ENCODE measurements at places on chromosomes 11 and 22. TPM values are rescaled to one million over a fixed set of nuclear protein-coding genes. Genes with fewer than 3 reads are reported as not detected.

TEAD1 gene
- total RNA-seq, result not detected

GRCh38 chr11:31814176-31814868 lies 3.2 kb upstream of the PAX6 start:
- no peak overlapping the region for H3K27ac ChIP-seq
- H3K4me3 ChIP-seq, result no peak overlapping the region
- H3K4me1 ChIP-seq, result peaks cover 84% of the 10 kb centered on the region

WBP2NL gene
- total RNA-seq, result 3.6 TPM

DNA sequence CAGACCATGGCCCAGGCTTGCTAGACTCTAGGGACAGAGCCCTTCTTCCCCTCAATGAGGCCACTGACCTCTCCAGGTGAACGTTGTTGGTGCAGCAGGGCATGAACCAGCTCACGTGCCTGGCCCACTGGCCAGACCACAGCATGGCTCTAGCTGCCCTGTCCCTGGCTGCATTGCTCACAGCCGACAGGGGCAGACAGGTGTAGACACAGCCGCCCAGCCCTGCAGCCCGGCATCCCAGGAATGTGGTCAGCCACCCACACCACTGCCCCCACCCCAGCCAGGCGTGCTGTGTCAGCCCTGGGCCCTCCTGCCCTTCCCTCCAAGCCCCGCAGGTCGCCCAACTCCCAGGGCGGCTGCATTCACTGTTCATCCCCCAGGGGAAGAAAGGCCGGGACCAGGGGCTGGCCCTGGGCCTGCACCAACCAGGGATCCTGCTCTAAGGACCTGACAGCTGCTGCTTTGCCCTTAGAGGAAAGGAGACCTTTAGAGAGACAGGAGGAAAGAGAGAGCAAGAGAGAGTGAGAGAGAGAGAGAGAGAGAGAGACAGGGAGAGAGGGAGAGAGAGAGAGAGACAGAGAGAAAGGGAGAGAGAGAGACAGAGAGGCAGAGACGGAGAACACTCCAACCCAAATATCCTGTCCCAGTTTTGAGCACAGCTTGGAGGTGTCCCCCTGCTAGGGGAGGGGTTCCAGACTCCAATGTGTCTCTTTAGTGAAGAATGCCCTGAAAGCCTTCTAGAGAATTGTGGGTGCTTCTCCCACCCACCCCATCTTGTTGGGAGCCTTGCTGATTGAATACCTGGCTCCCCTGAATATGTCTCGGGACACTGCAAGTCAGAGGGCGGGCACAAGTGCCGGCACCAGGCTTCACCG lies 44.2 kb upstream of the LINC01488 start:
- DNase-seq, result no peak
- no peaks in the 10 kb centered on the region for H3K27me3 ChIP-seq
- no peak overlapping the region for H3K4me3 ChIP-seq
